Activated naive CD4-positive, alpha-beta T cell treated with anti-CD3 and anti-CD28 coated beads, Interleukin-2, amount 50 U/mL, for 72 hours (primary cell): ENCODE measurements at places on chromosomes 16 and 17.

GRCh38 chr16:68227850-68228553 is 7.9 kb downstream of the ESRP2 start:
- no peak for DNase-seq

DNA sequence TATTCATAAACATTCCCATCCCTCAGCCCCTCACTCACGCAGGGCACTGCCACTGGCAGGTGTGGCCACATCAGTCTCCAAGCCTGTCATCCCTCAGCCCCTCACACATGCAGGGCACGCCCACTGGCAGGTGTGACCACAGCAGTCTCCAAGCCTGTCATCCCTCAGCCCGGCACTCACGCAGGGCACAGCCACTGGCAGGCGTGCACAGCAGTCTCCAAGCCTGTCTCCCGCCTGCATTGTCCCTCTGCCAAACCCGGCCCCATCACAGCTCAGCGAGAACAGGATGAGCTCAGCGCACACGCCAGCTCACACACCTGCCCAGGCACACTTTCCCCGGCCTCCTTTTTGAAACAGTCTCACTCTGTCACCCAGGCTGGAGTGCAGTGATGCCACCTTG is 11.4 kb upstream of the KREMEN2 start:
- DNase-seq, result no peak

- peak; percentile 61 for DNase-seq
These were observed 3.7 kb upstream of the CNP start for GRCh38 chr17:41962768-41963434.

- DNase-seq, result no peak
These were observed 6.0 kb upstream of the SYT17 start for GRCh38 chr16:19162085-19162484.

GRCh38 chr17:60524463-60525327 is 1.3 kb downstream of the APPBP2 start:
- no peak for DNase-seq

- no peak for DNase-seq
These were observed 69.2 kb downstream of the PRKCB start for GRCh38 chr16:23905027-23905426.

- no peak for DNase-seq
These were observed 774 bp downstream of the ENGASE start for GRCh38 chr17:79075446-79075750.

GRCh38 chr17:51238255-51238887 is 21.5 kb downstream of the MBTD1 start:
- no peak for DNase-seq

DNA sequence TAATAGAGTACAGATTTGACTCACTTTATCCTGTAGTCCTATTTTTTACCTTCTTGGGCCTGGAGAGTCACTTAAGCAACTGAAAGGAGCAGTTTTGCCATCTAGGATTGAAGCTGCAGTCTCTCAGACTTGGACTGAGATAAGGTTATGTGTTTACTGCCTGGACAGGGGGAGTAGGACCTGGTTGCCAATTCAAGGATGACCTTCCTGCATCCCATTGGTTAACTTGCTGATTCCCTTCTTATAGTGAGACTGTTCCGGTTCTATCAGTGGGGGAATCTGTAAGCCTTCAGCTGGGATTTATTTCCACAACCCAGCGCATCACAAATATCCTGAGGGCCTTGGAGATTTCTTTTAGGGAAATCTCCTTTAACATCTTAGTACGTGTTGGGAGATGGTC is 2.9 kb downstream of the UBN1 start:
- DNase-seq, result no peak

GRCh38 chr16:68599586-68599985 is 45.5 kb upstream of the CDH3 start:
- DNase-seq, result no peak

GRCh38 chr17:13885550-13885949 is 183.8 kb upstream of the COX10 start:
- no peak for DNase-seq

GRCh38 chr17:75406222-75406615 is 741 bp upstream of the GRB2 start:
- DNase-seq, result no peak

DNA sequence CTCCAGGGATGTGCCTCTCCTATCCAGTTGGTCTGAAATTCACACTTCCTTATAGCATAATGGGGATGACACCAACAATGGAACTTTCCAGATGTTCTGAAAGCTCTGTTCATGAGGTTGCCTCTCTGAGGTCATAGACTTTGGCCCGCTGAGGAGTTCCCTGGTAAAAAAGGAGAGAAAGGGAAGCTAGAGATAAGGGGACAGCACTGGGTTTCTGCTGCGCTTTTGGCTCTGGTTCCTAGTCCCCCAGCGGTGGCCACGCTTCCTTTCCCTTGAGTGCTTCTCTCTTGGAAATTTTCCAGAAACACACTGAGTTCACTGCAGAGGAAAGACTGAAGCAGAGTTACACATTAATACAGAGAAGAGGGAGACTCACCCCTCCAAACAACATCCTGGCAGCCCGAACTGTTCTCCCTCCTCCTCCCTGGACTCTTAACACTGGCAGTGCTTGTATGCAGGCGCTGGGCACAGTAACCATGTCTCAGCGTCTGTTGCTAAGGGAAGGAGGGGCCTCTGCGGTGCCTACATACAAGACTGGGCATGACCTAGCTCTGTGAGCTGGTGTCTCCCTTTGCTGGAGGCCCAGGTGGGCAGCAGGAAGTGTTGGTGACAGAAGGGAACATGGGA is at the start of gene DNAH3:
Gene DNAH3, minus strand, starts transcription at position 472 of the 627 bp plus-strand sequence. CDS start 527 bp downstream, outside the sequence.
- no peak for DNase-seq
